ENCODE measurements at places on chromosomes 12 and 14.

DNA sequence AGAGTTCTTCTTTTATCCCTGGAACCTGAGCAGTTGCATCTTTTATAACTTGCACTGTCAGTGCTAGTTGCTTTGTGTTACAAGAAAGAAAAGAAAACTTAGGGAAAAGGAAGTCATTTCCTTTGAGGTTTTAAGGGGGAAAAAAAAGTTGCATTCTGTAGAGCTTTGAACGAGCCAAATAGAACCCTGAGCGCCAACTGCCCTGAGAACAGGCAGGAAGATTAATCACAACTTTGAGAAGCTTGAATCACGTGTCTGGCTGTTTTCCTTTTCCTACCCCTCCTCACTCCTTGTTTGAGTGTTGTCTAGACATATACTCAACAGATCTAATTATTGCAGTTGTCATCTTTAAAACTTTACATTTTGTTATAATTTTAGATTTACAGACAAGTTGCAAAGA lies 12.5 kb downstream of the PCNX1 start:
- no peak for DNase-seq

GRCh38 chr12:69879007-69879960 lies 54.3 kb downstream of the MYRFL start:
- DNase-seq, result peak; percentile 66

DNA sequence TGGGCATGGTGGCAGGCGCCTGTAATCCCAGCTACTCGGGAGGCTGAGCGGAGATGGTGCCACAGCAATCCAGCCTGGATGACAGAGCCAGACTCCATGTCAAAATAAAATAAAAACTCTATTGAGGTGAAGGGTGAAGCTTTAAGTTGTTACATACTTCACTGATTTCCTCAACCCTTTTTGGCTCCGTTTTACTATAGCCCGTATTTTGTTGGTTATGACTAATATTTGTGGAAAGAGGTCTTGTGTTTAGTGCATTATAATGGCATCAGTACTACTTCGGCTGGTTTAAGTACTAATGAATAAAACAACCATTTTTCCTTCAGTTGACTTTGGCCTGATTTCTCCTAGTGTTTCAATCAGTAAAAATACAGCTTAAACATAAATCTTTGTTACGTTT lies 27.0 kb upstream of the SLC2A14 start:
- DNase-seq, result peak; percentile 29

- DNase-seq, result no peak
Measured at GRCh38 chr14:67881225-67881624, 61.6 kb downstream of the RAD51B start.

GRCh38 chr12:121837680-121838079 lies 21.0 kb downstream of the HPD start:
- DNase-seq, result no peak

- DNase-seq, result no peak
Measured at GRCh38 chr14:85580536-85581140, 50.7 kb downstream of the FLRT2 start.

GRCh38 chr12:101490286-101490920 lies 15.3 kb downstream of the SPIC start:
- no peak for DNase-seq

- no peak for DNase-seq
Measured at GRCh38 chr12:3296409-3296701, 194.6 kb upstream of the PRMT8 start.
